ENCODE measurements at places on chromosomes 2 and 18.

DNA sequence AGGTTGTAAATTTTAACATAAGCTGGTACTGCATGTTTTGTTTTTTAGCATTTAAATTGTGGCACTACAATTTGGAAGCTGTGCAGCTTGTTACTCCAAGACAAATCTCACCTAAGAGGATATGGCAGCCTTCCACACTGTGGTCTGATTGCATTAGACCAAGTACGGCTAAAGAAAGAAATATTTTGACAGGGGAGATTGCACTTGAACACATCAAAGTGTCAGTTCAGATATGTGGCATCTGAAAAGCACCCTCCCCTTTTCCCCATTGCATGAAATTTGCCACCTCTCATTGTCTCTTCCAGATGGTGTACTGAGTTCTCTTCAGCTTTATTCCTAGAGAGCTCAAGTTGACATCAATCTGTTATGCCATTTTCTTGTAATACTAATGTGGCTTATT, 295.9 kb downstream of the ERBB4 start:
- DNase-seq = no peak

- DNase-seq = no peak
Observed at GRCh38 chr2:133768256-133768655, 200.0 kb upstream of the NCKAP5 start.

DNA sequence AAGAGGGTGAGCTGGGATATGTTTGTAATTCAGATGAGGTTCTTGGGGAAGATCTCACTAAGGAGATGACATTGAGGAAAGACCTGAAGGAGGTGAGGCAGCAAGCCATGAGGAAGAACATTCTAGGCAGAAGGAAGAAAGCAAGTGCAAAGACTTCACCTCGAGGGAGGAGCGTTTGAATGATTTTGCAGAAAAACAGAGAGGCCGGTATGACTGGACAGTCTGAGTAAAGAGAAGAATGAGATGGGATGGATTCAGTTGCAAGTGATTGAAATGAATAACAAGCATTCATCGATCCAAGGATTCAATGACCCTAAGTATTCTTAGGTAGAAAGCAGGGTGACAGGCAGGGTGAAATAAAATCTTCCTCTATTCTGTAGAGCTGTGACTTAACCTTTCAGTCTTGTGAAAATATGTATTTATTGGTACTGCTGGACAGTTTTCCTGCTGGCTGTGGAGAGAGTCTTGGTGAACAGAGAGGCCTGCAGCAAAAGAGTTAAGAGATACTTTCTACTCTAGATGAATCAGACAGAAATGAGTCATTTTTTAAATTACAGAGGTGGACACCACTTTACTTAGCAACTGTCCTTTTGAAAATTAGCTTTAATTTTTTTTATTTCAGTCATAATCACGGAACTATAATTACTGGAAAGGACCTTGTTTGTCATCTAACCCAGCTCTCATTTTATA, 278.4 kb downstream of the LRRTM1 start:
- DNase-seq = no peak

DNA sequence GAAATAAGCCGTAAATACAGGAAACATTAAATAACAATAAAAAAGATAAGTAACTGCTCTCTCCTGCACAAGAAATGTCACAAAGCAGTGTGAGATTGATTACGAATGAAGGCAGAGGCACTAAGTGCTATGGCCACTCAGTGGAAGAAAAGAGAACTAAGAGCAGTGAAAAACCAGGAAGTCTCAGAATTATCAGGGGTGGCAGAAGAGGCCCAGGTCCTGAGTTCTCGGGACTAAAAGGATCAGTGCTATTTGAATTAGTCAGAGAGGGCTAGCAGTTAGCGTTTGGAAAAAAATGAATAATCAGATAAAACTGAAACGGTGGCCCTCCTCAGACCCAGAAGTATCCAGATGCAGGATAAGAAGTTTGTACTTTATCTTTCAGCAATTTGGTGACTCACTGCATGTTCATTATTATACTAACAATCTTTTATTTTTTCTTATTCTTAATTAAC, 367.1 kb downstream of the ZEB2 start:
- no peak for DNase-seq

- no peak for DNase-seq
Observed at GRCh38 chr2:22481486-22482259, 903.3 kb upstream of the KLHL29 start.
